ENCODE measurements at places on chromosomes 1 and 21.

- DNase-seq = no peak
These were observed 4.0 kb downstream of the OSCP1 start for GRCh38 chr1:36446271-36446670.

DNA sequence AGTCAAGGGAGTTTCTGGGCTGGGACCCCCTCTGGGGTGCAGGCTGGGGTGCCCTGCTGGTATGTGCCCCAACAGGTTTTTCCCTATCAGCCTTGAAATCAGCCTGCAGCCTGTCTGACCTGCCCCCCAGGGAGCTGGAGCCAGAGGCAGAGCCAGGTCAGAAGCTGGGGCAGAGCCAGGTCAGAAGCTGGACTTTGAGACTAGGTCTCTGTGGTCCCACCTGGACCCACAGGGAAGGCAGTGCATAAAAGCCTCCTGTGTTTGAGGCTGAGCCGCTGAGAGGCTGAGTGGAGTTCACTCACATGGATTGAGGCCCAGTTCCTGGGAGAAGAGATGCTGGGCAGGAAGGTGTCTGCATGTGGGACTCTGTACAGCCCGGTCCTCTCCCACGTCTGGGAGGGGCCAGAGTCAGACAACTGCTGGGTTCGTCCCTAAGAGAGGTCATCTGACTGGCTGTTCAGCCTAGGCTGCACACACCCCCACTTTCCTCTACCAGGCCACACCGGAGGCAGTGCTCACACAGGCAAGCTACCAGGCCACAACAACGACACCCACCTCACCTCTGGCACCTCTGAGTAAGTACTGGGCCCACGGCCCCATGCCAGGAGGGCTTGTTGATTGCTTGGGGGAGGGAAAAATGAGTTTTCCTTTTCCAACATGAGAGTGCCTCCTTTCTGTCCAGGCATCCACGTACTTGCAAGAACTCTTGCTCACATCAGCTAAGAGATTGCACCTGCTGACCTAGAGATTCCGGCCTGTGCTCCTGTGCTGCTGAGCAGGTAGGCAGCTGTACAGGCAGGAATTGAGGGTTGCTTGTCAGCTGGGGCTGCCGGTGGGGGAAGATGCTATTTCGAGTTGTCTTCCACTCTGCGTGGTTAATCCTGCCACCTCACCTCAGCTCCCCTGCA lies at the start of gene ANXA9:
Gene ANXA9 (plus strand): TSS at position 488 of the 908 bp plus-strand sequence. CDS start 814 bp downstream, outside the sequence.
- DNase-seq = no peak

DNA sequence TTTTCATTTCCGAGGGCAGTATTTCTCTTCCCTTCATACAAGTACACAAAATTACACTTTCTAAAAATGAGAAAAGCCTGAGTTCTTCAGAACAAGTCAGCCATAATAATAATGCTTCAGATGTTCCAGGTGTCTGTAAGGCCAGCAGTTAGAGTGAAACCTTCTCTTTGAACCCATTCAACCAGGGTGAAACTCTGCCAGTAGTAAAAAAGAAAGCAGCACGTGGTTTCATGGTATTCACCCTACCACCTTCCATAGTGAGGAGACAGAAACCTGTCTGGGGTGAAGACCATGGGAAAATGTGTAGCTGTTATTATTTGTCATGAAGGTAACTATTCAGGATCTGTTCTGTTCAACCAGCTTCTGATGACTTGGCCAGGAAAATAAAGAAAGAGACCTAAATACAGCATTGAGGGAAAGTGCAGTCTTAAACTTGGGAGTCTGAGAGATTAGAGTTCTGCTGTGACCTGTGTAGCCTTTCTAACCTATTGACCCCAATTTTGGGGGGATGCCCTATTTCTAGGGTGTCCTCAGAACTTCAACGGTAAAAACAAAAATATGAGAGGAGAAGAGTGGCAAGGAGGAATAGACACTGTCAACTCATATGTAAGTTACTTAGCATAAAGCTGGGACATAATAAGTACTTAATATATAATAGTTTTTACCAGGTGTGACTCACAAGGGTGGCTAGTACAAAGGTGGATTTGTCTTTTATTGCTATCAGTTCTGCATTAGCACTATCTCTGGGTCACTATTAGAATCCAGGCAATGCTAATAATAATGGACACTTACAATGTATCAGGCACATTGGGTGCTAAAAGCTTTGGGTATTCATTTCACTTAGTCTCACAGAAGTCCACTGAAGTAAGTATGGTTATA lies 70.0 kb upstream of the TNFSF4 start:
- DNase-seq = no peak

GRCh38 chr1:64248065-64248464 lies 44.6 kb downstream of the UBE2U start:
- no peak for DNase-seq

- no peak for DNase-seq
These were observed 1.7 kb downstream of the COL8A2 start for GRCh38 chr1:36123356-36123755.

DNA sequence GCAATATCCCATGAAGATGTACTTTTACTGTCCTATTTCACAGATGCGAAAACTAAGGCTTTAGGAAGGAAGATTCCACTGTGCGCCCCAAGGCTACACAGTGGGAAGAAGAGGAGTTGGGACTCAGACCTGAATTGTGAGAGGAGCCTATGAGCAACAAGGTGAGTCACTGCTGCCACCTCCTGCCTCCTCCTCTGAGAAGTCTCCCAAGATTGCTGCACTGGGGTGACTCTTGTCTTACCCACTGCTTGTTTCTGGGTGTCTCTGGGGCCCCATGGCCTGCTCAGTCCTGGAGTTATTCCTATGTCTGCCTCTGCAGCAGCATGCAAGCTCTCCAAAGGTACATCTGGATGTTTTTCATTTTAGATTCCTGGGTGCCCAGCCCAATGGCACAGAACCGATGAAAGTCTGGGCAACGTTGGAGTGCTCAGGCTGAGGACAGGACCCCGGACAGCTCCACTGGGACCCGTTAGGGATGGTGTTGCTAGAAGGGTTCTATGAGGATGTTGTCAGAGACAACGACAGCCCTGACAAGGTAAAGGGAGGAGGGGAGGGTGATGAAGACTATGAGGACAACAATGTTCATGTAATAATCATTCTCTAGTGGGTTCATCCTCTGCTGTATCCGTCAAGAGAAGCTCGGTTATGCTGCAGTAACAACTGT lies 11.0 kb upstream of the C1QA start:
- no peak for DNase-seq

- no peak for DNase-seq
These were observed 24.5 kb downstream of the WNT4 start for GRCh38 chr1:22118291-22118992.

- no peak for DNase-seq
These were observed 42.3 kb downstream of the STYXL2 start for GRCh38 chr1:167136191-167136614.

DNA sequence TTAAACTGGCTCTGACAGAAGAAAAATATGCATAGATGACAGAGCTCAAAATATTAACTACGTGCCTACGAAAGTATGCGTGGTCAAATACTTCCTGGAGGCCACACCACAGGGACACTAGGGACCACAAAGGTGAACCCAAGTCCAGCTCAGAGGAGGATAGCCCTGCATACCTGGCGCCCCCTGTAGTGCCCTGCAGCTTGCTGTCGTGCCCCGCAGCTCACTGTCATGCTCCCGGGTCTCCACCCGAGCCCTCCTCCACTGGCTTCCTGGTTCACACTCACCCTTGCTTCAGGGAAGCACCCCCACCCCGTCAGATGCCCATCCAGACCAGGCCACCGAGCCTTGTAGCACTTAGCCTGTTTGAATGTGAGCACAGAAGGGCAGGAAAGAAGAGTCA lies 16.7 kb upstream of the NADK start:
- DNase-seq = no peak

DNA sequence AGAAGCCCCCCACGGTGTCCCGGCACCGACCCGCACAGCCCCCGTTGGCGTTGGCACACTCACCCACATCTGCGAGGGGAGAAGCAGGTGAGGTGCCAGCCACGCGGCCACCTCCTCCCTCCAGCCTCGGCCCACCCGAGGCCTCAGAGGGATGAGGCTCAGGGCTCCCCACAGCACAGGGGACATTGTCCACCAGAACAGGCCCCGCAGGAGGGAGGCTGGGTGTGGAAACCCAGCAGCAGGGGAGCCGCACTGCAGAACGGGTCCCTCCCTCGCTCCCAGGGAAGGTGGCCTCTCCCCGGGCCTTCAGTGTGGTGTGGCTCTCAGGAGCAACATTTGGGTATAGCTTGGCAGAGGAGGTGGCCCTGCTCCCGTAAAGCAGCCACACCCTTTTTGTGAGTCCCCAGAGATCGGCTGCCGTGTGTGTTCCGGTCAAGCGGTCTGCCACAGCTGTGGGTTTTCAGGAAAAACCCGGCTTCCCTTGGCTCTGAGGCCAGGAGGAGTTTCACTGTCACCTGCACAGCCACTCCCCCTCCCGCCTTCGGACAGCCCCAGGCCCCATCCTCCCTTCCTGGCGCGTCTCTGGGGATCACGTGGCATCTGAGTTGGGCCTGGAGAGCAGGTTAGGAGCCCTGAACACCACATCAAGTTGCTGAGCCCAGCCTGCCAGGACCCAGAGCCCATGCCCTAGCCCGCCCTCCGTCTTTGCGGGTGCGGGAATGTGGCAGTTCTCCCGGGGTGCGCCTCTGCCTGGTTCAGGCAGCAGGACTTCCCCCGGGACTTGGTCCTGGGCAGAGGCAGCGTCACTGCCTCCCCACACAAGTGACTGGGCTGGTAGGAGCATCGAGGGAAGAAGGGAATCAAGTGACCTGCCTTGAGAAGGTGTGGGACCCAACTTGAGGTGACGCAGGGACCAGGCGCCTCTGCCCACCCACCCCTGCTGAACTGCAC lies 64.0 kb downstream of the MEGF6 start:
- no peak for DNase-seq

GRCh38 chr1:236540813-236541465 lies 17.2 kb downstream of the LGALS8 start:
- no peak for DNase-seq

- no peak for DNase-seq
These were observed 53.9 kb downstream of the PHC2 start for GRCh38 chr1:33377013-33377412.

DNA sequence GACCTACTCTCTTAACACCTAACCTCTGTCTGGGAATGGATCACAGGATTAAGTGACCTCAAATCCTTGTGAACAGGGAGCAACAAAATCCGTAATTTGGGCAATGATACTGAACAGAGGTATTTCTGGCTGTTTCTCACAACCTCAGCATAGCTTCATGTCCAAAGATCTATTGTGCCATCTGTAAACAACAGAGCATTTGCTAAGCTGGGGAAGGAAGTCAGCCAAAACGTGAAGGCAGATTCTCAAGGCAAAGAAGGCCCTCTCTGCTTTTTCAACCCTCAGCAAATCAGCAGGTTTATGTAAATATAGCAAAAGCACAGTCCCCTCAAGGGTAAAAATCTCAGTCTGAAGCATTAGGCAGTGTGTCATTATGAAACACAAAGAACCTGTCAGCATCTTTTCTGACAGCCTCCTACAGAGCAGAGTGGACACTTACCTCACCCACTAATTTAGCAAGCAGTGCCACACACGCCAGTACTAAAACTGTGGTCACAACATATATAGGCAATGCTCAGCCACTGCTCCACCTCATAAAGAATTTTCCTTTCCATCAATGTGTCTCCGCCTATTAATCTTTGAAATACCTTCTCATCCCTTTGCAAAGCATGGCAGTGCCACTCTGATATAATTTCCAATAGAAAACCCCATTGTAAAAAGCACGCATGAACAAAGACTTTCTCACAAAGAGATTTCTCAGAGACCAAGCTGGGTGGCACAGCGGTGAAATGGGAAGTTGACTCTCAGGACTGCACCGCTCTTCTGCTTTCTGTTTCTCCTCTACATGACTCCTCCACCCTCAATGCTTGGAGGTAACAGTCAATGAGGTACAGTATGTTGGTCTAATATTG lies 188.0 kb downstream of the RERE start:
- DNase-seq = no peak

- no peak for DNase-seq
These were observed 34.0 kb downstream of the MTR start for GRCh38 chr1:236829085-236829484.

DNA sequence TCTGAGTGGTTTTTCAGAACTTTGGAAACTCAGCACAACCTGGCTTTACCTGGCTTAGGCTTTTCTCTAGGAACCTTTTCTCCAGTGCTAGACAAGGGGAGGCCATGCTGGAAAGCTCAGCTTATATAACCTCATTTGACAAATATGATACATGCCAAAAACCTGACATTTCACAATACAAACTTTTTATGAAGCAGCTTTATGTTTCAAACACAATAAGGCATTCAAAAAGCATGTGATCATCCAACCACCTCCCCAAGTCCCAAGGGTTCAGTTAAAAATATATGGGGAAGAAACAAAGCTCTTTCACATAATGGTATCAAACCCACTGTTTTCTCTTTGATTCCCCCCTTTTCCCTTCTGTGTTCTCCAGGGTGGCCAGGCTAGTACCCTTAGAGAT lies 63.7 kb downstream of the ZC3H11B start:
- DNase-seq = no peak

GRCh38 chr1:176049582-176049981 lies 157.5 kb downstream of the COP1 start:
- DNase-seq = no peak

GRCh38 chr1:95049935-95050334 lies 22.8 kb downstream of the ALG14 start:
- no peak for DNase-seq
